Neuronal stem cell (in vitro differentiated cells): ENCODE measurements at places on chromosomes 7 and 10.
A peak's percentile ranks its signal among the peaks of the same experiment; 100 is the strongest.

DNA sequence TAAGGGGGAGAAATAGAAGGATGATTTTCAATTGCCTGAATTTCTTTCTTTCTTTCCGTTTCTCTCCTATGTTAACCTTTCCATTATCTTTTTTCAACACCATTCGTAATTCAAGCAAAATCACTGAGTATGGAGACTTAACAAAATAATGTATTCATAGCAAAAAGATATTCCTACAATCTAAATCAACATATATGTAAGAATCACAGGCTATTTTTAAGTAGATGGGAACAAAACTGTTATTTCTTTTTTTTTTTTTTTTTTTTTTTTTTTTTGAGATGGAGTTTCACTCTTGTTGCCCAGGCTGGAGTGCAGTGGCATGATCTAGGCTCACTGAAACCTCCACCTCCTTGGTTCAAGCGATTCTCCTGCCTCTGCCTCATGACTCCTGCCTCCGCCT, 27.2 kb upstream of the JMJD1C start:
- DNase-seq: no peak
- no peaks in the 10 kb centered on the region for H3K4me1 ChIP-seq
- H3K27ac ChIP-seq: no peak overlapping the region
- H3K4me3 ChIP-seq: no peak overlapping the region
- H3K36me3 ChIP-seq: peaks cover 22% of the 10 kb centered on the region

GRCh38 chr7:134954197-134955082, 31.9 kb upstream of the AGBL3 start:
- H3K36me3 ChIP-seq: peaks cover 24% of the 10 kb centered on the region
- no peaks in the 10 kb centered on the region for H3K4me1 ChIP-seq
- no peak overlapping the region for H3K27ac ChIP-seq
- no peak for DNase-seq
- H3K4me3 ChIP-seq: no peak overlapping the region
- no peaks in the 10 kb centered on the region for H3K27me3 ChIP-seq

DNA sequence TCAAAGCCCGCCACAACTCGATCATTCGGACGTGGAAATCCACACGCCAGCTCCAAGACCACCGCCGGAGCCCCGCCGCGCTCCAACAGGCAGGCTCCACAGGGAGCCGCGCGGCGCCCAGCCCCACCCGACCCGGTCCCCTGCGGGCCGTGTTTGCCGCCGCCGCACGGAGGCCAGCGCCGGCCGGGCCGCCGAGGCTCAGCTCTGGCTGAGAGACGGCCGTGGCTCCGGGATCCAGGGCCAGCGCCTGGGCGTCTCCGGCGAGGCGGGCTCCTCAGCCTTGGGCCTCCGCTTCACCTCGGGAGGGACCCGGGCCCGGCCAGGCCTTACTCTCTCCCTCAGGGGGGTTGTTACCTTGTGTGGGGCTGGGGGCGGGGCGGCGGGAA, 333 bp downstream of the SMNDC1 start:
- DNase-seq: no peak
- peak overlapping the region; percentile 90 for H3K4me3 ChIP-seq
- H3K27me3 ChIP-seq: no peaks in the 10 kb centered on the region
- H3K36me3 ChIP-seq: peaks cover 12% of the 10 kb centered on the region

GRCh38 chr10:63200431-63200830, 67.3 kb downstream of the NRBF2 start:
- no peaks in the 10 kb centered on the region for H3K4me1 ChIP-seq
- no peak overlapping the region for H3K27ac ChIP-seq
- no peak overlapping the region for H3K4me3 ChIP-seq
- DNase-seq: no peak

DNA sequence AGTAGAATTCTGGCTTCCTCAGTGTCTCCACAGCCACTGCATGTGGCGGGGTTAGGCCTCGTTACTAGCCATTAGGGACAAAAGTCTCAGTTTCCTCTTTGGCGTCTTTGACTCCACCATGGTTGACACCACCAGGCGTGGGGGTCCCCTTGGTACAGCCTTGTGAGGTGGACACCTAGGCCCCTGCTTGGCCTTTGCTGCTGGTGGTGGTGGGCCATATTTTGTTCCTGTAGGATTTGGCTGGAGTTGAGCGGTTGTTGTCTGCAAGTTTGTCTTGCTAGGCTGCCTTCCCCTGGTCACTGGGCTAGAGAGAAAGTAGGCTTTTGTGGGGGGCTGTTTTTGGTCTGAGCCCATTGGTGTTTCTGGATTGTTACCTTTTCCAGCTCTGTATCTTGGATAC, 272.7 kb downstream of the CAMK1D start:
- H3K4me3 ChIP-seq: no peak overlapping the region
- H3K36me3 ChIP-seq: no peaks in the 10 kb centered on the region
- no peak overlapping the region for H3K27ac ChIP-seq
- H3K4me1 ChIP-seq: no peaks in the 10 kb centered on the region
- no peaks in the 10 kb centered on the region for H3K27me3 ChIP-seq

- H3K27ac ChIP-seq: no peak overlapping the region
- H3K27me3 ChIP-seq: no peaks in the 10 kb centered on the region
- no peak overlapping the region for H3K4me3 ChIP-seq
- peaks cover 16% of the 10 kb centered on the region for H3K36me3 ChIP-seq
These were observed 2.5 kb downstream of the SEC24C start for GRCh38 chr10:73746721-73747120.

- H3K27ac ChIP-seq: no peak overlapping the region
- H3K27me3 ChIP-seq: no peaks in the 10 kb centered on the region
- H3K4me1 ChIP-seq: no peaks in the 10 kb centered on the region
- H3K36me3 ChIP-seq: no peaks in the 10 kb centered on the region
- H3K4me3 ChIP-seq: no peak overlapping the region
These were observed 127.1 kb upstream of the TNS3 start for GRCh38 chr7:47709051-47709450.

- H3K4me1 ChIP-seq: no peaks in the 10 kb centered on the region
- H3K4me3 ChIP-seq: no peak overlapping the region
- H3K36me3 ChIP-seq: no peaks in the 10 kb centered on the region
- H3K27ac ChIP-seq: no peak overlapping the region
- no peak for DNase-seq
- H3K27me3 ChIP-seq: no peaks in the 10 kb centered on the region
These were observed 66.7 kb downstream of the EMX2 start for GRCh38 chr10:117609095-117609795.

DNA sequence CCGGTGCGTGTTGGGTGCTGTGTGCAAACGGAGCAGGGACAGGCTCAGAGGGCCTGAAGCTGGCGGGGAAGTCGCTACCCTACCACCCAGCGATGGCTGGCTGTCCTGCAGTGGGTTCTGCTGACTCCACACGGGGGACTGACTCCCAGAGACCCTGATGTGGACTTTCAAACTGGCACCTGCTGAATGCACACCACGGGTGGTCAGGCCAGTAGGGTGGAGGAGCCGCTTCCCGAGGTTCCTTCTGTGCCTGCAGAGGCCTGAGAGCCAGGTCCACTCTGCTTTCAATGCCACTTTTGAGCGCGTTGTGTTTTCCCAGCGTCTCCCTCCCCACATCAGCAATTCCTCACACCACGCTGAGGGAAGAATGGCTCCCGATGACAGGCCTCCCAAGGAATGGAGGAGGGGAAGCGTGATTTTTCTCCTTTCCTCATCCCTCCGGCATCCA, 135.3 kb downstream of the ADARB2 start:
- H3K36me3 ChIP-seq: no peaks in the 10 kb centered on the region
- no peak overlapping the region for H3K27ac ChIP-seq

- H3K4me1 ChIP-seq: no peaks in the 10 kb centered on the region
- H3K36me3 ChIP-seq: no peaks in the 10 kb centered on the region
- no peaks in the 10 kb centered on the region for H3K27me3 ChIP-seq
- H3K4me3 ChIP-seq: no peak overlapping the region
These were observed 34.6 kb upstream of the PLPP4 start for GRCh38 chr10:120422457-120422856.

GRCh38 chr10:49310460-49310859, 11.5 kb downstream of the C10orf71 start:
- DNase-seq: no peak
- H3K27me3 ChIP-seq: no peaks in the 10 kb centered on the region
- no peaks in the 10 kb centered on the region for H3K4me1 ChIP-seq
- no peak overlapping the region for H3K4me3 ChIP-seq

- no peak for DNase-seq
- no peak overlapping the region for H3K4me3 ChIP-seq
- peak overlapping the region; percentile 28 for H3K27ac ChIP-seq
- no peaks in the 10 kb centered on the region for H3K36me3 ChIP-seq
- no peaks in the 10 kb centered on the region for H3K4me1 ChIP-seq
These were observed 19.4 kb downstream of the PON3 start for GRCh38 chr7:95376632-95377400.

- peak; percentile 4 for DNase-seq
- H3K4me3 ChIP-seq: no peak overlapping the region
- H3K27me3 ChIP-seq: no peaks in the 10 kb centered on the region
- peaks cover 6% of the 10 kb centered on the region for H3K4me1 ChIP-seq
These were observed 362.0 kb upstream of the NFE2L3 start for GRCh38 chr7:25789701-25790640.

- H3K4me3 ChIP-seq: no peak overlapping the region
- DNase-seq: no peak
- no peaks in the 10 kb centered on the region for H3K36me3 ChIP-seq
These were observed 405.0 kb upstream of the LRRN3 start for GRCh38 chr7:110685899-110686298.

DNA sequence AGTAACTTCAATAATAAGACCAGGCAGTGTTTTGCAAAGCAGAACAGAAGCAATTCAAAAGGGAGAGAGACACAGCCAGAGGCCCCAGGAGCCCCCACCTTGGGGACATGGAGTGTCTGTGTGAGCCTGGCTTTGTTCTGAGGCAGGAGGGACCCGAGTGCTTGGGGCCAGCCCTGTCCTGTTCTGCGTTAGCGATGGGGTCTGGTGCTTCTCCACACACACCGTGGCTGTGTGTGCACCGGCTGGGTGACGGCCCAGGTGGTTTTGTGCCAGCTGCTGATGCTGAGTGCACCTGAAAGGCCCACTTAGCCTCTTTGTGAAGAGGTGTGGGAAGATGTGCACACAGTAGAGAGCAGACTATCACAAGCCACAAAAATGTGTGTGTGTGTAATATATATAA, 468.9 kb downstream of the DNAJB6 start:
- peak overlapping the region; percentile 51 for H3K27ac ChIP-seq
- H3K4me1 ChIP-seq: peaks cover 33% of the 10 kb centered on the region
- H3K27me3 ChIP-seq: no peaks in the 10 kb centered on the region
- H3K36me3 ChIP-seq: no peaks in the 10 kb centered on the region
- DNase-seq: no peak

- H3K27me3 ChIP-seq: no peaks in the 10 kb centered on the region
- no peak overlapping the region for H3K27ac ChIP-seq
- H3K4me3 ChIP-seq: no peak overlapping the region
- no peaks in the 10 kb centered on the region for H3K4me1 ChIP-seq
These were observed 189.2 kb upstream of the GALNT17 start for GRCh38 chr7:70942791-70943190.
